ENCODE measurements at places on chromosomes 4 and X. TPM values are rescaled to one million over a fixed set of nuclear protein-coding genes. Genes with fewer than 3 reads are reported as not detected.
A peak's percentile ranks its signal among the peaks of the same experiment; 100 is the strongest.

RHOXF1 gene
- 0.33 TPM for total RNA-seq

GRCh38 chrX:66098162-66098561 is 58.3 kb upstream of the VSIG4 start:
- DNase-seq: no peak

DNA sequence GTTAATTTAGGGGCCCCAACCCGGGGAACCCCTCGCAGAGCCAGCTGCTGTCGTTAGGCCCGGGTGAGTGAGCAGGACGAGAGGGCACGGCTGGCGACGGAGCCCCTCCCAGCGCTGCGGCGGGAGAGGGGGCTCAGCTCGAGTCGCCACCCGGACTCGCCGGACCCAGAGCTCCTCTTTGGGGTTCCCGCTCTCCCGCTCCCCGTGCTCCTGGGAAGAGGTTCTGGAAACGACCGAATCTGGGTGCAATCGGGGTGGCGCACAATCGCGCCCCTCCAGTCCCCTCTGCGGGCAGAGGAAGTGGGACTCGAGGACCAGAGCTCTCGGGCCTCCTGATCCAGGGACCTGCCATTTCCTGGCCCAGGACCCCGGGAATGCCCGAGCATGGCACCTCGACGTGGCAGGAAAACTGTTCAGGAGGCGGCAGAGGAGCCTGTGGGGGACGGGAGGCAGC is 37.3 kb upstream of the ARAF start:
- DNase-seq: peak; percentile 2

DNA sequence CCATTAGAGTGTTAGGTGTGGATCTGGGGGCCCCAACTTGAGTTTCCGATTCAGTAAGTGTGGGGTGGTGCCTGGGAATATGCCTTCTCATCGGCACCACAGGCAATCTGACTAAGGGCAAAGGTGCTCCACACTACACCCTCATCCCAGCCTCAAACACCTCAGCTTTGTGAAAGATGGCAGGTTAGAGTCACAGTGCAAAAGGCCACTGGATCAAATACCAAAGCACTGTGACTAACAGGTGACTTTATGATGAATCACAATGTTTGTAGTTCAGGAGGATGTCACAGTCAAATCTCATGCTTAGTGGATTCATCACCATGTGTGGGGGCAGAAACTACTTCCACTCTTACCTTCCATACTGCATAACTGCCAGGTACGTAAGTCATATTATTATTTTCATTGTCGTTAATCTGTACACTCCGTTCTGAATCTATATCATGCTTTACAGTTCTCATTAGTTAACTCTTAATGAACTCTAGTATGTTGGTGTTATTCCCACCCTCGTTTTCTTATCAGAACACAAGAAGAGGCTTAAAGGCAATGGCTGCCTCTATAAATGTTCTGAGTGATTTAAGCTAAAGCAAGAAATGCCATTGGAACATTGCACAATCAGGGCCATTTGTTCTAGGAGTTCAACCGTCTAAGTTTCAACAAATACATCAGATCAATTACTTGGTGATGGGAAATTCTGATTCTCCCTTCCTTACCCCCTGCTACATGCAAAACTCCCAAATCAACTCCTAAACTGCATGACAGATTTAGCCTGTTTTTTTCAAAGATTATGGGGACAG is 50.2 kb downstream of the PRKG2 start:
- DNase-seq: no peak

DNA sequence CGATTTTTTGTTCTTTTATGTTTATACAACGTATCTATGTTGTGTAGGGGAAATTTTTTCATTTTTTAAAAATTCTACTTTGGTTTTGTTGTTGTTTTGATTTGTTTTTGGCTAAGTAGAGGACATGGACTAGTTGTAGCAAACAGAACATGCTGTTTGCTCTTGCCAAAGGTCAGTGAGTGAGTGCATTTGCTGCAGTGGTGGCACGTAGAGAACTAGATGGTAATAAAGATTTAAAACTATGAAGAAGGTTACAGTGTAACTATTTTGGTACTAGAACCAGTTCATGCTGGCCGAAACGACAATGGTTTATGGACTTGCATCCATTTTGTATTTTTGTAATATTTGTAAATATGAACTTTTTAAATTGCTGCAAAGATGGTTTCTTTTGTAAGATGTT is 1.9 kb upstream of the SCML1 start:
- DNase-seq: no peak
